ENCODE measurements at places on chromosomes 3 and 15.

GRCh38 chr3:65761446-65762234 lies 277.1 kb downstream of the MAGI1 start:
- no peak for DNase-seq

DNA sequence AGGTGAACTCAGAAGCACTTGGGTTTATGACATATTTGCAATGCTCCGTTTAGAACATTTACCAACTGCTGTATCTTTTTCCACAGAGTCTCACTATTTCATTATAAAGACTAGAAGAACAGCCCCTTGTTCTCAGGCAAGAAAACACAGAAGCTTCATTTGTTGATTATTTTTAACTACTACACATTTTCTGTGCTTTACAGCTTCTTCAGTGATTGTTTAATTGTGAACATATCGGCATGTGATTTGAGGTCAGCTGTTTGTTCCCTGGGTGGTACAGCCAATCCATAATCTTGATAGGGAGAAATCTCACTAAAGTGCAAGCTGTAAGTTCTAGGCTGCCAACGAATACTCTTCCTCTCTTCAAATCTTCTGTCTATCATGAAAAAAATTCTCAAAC lies 31.0 kb upstream of the DLG1 start:
- no peak for DNase-seq

GRCh38 chr3:58688574-58688973 lies 22.0 kb upstream of the FAM3D start:
- no peak for DNase-seq

DNA sequence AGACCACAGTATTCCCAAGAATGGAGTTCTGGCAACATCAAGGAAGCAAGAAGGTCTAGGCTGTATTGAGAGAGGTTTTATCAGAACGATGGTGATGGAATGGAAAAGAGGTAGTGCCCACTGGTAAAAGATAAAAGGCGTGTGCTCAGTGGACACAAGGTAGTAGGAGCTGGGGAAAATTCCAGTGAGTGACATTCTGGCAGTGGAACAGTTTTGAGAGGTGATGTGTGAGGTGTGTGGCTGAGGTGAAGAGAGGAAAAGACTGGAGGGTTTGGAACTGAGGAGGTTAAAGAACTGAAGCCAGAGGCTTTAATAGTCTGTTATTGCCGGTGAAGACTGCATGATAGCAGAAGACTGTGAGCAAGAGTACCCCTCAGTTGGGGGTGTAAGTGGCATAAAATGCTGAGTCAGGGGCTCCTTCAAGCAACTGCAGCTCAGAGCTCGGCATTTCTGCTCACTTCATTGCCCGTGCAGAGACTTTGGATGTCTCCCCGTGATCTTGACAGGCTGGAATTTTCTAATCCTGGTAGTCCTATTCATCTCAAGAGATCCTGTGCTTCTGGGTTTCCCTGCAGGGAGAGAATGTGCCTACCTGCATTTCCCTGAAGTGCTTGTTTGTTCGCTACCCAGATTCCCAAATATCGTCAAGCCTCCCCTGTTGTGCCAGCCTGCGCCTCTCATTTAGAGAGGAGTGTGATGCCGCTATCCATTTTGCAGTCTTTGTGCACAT lies 191.0 kb downstream of the SATB1 start:
- no peak for DNase-seq

DNA sequence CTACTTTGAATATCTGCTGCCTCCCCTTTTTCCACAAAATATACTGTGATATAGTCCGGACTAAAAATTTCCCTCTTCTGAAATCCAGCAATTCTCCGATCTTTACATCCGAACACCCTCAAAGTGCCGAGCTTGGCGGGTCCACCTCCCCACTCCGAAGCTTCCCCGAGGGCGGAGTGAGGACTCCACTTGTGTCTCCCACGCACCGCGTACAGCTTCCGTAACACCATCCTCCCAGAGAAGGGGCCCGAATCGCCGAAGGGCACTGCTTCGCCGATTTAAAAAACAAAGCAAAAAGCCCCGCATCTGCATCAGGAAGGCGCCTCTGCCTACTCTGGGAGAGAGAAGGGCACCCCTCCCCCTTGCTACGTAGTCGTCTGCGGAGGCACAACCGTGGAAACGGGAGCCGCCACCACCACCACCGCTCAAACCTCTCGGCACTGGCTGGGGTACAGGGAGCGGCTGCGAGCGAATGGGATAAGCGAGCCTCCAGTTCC lies 551 bp downstream of the NCBP2 start:
- DNase-seq = peak; percentile 27

Data from amniotic stem cell (primary cell).